Skin of body (tissue), 3 donors: ENCODE measurements at places on chromosomes 6 and 20. TPM values are rescaled to one million over a fixed set of nuclear protein-coding genes. Genes with fewer than 3 reads are reported as not detected.

Gene HSP90AB1
- 326 TPM for total RNA-seq

Gene SPDEF
- total RNA-seq, result 0.89 TPM

Gene CRISP3
- total RNA-seq, result 7.4 TPM

DNA sequence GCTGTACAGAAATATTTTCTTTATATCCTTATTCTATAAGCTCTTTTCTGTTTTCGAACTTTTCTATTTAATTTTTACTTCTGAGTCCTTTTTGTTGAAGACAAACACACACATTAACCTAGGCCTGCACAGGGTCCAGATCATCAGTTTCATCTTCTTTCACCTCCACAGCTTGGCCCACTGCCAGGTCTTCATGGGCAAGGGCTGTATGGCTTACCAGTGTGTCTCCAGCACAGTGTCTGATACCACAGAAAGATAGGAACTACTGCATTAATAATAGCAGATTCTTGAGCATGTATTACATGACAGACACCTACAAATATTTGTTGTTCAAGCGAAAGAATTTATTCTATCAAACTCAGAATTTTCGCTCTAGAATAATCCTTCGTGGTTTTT, 24.4 kb downstream of the QKI start:
- DNase-seq, result no peak

- DNase-seq, result peak; percentile 11
Measured at GRCh38 chr6:137944793-137945498, 77.9 kb downstream of the TNFAIP3 start.

DNA sequence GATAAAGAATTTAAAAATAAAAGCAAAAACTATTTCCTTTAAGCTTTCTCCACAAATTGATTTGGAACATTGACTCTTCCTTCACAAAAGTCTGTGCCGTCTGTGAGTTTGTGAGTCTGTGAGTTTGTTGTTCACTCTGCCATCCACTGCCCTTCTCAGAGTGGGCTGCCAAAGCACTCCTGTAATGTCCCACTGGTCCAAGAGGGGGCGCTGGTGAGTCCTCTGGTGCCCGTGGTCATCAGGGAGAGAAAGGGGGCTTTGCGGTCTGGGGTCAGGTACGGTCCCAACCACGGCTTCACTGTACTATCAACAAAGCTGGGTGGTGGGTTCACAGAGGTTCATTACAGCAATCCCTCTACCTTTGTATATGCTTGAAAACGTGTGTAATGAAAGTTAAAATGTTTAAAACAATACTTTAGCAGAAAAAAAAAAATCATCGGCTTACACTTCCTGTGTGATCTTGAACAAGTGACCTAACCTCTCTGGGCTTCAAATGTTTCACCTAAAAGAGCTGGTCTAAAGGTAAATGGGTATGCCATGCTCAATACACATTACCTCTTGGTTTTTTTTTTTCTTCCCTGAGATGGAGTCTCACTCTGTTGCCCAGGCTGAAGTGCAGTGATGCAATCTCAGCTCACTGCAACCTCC, 5.6 kb upstream of the ANKRD60 start:
- no peak for DNase-seq

DNA sequence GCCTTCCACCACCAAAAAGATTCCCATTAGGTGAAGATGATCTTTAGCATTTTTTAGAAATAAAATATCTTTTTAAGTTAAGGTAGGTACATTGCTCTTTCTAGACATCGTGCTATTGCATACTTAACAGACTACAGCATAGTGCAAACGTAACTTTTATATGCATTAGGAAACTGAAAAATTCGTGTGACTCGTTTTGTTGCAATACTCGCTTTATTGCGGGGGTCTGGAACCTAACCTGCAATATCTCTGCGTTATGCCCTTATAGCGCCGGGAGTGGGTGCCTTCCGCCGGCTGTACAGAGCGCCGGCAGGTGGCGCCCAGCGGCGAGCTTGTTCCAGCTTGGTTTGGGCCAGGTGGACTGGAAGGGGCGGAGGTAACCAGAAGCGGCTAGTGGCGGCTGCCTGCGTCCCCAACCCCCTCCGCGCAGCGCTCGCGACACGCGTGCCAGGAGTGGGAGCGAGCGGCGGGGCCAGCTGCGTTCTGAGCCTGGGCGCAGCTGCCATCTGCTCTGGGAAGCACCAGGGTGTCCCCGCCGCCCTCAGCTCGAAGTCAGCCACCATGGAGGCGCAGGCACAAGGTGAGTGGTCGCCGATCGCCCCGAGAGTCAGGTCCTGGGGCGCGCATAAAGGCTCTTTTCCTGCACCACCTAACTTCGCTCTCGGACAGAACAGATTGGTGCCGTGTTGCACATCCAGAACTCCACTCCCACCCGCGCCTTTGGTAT, at the start of gene TPD52L1:
TSS of gene TPD52L1 (plus strand) at position 383 of the 727 bp plus-strand sequence. CDS start at position 562, 179 bp downstream.
- DNase-seq, result no peak

GRCh38 chr6:1703091-1703855, 93.6 kb downstream of the FOXC1 start:
- no peak for DNase-seq
